ENCODE measurements at places on chromosomes 7 and 10. TPM values are rescaled to one million over a fixed set of nuclear protein-coding genes. Genes with fewer than 3 reads are reported as not detected.

MRC1 gene
- total RNA-seq, result 6.9 TPM

PRR15 gene
- not detected for total RNA-seq

IDI2 gene
- 128 TPM for total RNA-seq

ASB10 gene
- total RNA-seq, result 22.8 TPM

TAS2R5 gene
- total RNA-seq, result 0.47 TPM

CLRN3 gene
- 0.27 TPM for total RNA-seq

GPR85 gene
- 3.1 TPM for total RNA-seq
